Hepatic stellate cell (primary cell): ENCODE measurements at places on chromosomes 2 and 18.
A peak's percentile ranks its signal among the peaks of the same experiment; 100 is the strongest.

GRCh38 chr2:189952536-189953109 lies 109.9 kb downstream of the MSTN start:
- no peak for DNase-seq

GRCh38 chr2:48551548-48551947 lies 21.6 kb downstream of the STON1 start:
- no peak for DNase-seq

DNA sequence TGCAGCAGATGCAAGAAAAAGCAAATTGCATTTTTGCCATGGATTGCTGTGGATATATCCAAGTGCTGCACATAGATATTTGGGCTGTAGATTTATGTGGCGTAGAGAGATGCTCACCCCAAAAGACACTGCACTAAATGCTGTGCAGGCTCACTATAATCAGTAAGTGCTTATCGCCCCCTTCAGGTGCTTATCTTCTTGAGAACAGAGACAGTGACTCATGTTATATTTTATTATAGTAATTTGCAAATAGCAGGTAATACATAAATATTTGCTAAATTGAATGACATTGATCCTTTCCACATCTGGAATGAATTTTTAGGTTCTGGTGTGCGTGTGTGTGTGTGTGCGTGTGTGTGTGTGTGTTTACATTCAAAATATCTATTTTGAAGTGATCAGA lies 36.8 kb upstream of the PLEKHM3 start:
- DNase-seq, result no peak

DNA sequence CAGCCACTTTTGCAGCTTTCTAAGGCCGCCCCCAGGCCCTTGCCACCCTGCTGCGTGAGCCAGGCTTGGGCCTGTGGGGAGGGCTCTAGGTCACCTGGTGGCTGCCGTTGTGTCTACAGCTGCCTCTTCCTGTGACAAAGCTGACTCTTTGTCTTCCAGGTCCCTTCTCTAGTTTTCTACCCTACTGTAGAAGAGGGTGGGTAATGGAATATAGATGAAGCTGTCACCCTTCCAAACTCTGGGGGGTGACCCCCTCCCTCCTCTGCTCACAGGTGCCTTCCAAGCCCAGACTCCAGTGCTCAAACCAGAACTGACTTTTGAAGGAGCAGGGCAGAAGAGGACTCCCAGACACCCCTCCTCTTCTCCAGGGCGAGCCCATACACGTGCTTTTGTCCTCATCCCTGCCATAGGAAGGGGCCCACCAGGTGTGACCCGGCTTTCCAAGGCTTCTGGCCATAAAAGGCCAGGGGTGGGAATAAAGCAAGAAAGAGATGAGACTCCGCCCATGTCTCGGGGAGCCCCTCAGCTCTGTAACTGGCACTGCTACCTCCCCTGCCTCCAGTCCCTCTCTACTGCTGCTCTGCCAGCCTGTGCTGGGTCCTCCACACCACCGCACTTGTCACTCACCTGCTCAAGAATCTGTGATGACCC lies 17.9 kb upstream of the SDC1 start:
- no peak for DNase-seq

- no peak for DNase-seq
Measured at GRCh38 chr2:68992933-68993332, 18.5 kb downstream of the GKN1 start.

GRCh38 chr2:144596073-144596871 lies 76.4 kb upstream of the ZEB2 start:
- peak; percentile 38 for DNase-seq
